Cardiac fibroblast (primary cell): ENCODE measurements at places on chromosomes 3 and 15.

DNA sequence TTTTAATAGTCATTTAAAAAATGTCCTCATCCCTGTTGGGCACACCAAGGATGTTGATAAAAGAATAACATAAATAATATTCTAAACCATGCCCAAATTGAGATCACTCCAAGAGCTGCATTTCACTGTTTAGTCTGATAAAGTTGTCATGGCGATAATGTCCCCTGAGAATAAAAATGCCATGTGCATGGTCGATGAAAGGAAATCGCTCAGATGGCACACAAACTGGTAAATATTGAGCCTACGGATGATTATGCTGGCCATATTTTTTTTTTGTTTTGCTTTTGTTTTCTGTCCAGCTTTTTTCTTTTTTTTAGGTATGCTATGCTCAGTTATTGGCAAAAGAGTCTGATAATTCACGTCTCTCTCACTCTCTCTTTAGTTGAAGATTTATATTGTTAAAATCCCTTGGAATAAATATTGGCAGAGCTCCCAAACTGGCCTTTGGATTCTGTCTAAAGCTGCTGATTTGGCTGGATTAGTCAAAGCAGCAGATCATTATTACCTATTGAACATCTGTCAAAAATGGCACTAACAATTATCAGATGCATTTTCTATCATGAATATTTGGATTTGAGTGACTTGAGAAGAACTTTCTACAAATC is 643.8 kb downstream of the SQOR start:
- DNase-seq: no peak

DNA sequence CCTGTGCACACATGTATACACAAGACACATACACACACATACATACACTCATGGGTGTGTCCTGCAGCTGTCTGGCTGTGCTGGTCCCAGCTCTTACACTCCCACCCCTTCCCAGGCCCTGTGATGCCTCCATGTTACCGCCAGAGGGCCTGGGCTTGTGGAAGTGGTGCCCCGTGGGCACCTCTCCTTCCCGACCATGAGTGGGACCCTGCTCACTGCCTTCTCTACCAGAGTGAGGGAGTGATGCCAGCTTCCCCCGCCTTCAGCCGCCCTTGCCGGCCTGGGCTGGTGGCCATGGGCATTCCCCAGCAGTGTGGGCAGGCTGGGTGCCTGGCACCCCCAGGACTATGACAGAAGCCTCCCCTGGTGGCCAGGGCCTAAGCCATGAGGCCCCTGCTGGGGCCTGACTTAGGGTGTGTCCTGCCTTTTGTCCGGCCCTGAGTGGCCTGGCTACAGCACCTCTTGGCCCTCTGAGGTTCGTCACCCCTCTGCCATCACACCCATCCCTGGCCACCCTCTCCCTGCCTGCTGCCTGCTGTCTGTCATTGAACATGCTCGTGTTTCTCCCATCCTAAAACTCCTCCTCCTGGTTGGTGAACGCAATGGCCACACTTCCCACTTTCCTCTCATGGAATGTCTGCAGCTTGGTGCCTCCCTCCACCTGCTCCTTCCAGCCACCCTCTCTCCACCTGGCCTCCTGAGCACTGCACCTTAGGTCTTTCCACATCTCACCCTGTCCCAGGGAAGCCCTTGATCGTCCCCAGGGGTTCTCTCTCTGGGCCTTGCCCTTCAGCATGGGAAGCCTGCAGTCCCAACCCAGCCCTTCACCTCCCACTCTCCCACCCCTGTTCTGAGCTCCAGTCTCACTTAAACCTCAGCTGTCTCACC is 14.6 kb downstream of the HDAC11 start:
- DNase-seq: peak; percentile 44

DNA sequence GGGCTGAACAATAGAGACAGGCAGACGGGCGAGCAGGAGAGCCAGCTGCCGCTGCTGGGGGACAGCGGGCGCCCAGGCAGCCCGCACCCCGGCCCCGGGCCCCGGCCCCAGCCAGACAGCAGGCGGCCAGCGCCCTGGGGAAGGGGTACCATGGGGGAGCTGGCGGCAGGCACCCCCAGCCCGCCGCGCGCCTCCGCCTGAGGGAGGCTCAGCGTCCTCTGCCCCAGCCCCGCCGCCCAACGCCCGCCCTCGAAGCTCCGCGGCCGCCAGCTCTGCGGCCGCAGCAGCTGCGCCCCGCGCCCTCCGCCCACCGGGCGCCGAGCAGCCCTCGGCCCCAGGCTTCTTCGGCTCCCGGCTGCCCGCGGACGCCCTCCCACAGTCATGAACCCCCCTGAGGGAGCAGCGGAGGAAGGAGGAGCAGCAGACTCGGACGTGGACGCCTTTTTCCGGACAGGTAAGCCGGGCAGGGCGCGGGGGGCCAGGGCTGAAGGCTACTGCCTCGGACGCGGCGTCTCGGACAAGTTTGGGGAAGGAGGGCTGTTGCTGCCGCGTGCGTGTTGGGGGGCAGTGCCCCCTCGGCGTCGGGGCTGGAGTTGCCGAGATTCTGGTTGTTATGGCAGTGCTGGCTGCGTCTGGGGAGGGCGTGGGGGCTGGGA is 41.6 kb upstream of the ROPN1 start:
- DNase-seq: no peak

- DNase-seq: no peak
Measured at GRCh38 chr3:188253123-188253793, 99.3 kb downstream of the LPP start.

DNA sequence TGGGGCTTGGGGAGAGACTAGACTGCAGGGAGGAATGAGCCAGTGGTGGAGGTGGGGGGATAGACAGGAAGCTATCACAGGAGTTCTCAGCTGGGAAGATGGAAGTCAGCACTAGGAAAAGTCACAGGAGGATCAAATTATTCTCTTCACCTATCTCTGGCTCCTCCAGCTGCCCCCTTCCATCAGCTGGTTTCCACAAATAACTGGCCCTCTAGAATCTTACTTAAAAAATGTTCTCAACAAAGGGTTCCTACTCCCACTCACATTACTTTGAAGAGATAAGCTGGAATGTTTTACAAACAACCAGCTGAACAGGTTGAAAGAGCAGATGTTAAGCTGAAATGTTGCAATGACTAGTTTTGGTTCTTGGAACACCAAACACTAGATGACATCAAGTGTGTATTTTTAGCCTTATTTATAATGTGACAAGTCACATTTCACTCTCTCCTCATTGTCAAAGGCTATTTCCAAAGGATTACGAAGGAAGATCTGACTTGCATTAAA is 102.7 kb upstream of the AADACL2 start:
- peak; percentile 89 for DNase-seq

DNA sequence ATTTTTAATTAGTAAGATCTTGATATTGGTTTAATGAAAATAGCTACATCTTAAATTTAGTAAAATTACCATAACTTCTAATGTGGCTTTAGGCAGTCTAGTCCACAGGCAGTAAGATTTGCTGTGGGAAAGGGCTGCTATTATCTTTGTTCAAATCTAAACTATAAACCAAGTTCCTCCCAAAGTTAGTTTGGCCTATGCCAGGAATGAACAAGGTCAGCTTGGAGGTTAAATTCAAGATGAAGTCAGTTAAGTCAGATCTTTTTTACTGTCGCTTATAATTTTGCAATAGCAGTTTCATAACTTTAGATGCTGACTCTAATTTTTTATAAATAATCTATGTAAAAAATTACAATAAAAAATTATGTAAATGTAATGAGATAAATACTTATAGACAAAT is 1016.9 kb upstream of the ALCAM start:
- no peak for DNase-seq

GRCh38 chr3:49294343-49294742 is 17.3 kb upstream of the C3orf62 start:
- no peak for DNase-seq
